ENCODE measurements at places on chromosomes 3 and 15. TPM values are rescaled to one million over a fixed set of nuclear protein-coding genes. Genes with fewer than 3 reads are reported as not detected.

DNA sequence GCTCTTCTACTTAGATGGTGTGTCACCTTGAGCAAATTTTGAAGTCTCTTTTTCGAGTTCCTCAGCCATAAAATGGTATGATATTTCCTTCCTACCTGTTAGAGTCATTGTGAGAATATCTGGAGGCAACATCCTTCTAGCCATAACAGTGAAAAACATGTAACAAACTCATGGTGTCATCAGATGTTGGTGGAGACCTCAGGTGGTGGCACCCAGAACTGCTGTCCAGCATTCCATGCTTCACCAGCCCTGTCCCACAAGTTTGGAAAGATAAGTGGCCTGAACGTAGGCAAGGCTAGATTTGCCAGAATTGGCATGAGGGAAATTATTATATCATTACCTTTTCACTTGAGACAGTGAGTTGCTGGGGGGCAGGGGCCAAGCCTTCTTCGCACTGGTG lies 30.4 kb downstream of the GASK1A start:
- no peak for DNase-seq

- no peak for DNase-seq
These were observed 61.6 kb upstream of the RYK start for GRCh38 chr3:134312072-134312872.

DNA sequence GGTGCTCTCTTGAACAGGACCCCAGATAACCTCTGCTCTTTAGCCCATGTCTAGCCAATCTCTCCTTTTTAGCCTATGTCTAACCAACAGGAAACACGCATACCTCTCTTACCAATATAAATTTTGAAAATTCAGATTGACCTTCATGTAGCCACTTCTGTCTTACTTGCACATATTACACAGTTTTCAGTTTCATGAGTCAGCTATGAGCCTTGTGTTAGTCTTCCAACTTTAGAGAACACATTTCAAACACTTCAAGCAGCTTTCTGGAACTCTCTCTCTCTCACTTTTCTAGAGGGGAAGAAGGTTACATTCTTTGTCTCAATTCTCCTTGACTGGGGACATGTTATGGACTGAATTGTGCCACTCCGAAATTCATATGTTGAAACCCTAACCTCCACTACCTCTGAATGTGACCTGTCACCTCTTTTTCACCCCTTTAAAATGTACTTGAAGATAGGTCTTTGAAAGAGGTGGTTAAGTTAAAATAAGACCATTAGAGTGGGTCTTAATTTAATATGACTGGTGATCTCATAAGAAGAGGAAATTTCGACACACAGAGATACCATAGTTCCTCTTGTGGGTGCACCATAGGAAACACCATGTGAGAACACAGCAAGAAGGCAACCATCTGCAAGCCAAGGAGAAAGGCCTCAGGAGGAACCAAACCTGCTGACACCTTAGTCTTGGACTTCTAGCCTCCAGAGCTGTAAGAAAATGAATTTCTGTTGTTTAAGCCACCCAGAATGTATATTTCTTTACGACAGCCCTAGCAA lies 480.3 kb upstream of the ALCAM start:
- no peak for DNase-seq

Gene DUOXA1
- total RNA-seq, result not detected

DNA sequence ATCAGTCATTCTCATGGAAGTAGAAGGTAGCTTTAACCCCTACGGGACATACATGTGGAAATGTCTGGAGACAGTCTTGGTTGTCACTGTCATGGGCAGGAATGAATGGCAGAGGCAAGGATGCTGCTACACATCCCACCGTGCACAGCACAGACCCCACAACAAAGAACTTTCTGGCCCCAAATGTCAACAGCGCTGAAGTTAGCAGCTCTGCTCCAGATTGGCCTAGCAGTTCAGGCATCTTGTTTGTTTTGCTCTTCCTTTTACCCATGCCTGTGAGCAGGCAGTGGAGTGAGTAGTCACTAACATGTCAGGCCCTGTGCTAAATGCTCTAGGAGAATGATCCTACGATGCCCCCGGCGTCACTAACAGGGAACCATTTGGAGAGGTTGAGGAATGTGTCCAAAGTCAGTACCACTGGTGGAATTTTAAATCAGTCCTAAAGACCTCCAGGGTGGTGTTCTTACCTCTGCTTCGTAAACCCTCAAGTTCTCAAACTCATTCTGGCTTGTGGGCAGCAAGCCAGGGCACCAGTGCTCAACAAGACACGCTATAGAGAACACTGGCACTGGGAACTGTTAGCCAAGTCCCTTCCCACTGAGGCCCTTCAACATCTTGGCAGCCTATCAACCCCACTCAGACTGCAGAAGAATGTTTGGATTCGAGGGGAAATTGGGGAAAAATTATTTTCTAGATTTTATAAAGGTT lies 142.2 kb downstream of the FOXP1 start:
- DNase-seq, result no peak

- no peak for DNase-seq
These were observed 12.2 kb upstream of the PIK3R4 start for GRCh38 chr3:130758624-130759369.

DNA sequence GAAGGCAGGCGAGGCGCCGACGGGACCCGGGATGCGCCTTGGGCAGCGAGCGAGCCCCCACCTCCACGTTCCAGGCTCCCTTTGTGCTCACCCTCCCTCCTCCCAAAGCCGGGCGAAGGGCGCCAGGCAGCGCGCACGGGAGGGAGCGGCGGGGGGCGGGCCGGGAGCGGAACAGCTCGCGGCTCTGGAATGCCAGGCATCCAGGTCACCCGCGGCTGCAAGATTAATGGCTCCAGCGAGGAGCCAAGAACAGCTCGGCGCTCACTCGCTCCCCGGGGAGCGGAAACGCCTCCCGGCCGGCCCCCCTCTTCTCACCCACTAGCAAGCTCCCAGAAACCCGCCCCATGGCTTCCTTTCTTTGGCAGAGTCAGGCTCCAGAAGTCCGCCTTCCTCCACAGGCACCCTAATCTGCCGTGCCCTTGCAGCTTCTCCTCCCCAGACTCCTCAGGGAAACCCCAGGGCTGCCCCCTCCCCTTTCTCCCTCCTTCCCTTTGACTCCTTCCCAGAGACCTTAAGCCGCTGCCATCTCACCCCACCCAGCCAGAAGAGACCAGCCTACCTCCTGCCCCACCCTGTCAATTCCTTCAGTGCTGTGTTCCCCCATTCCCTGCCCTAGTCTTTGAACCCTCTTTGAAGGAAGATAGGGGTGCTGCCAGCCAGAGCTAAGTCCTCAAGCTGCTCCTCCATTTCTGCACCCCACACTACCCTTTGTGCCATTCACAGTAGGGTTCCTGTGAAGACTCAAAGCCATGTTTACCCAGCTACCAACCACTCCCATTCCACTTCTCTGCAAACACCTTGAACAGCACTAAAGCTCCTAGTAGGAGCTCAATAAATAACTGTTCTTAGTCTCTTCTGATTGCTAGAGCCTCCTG lies 9.9 kb downstream of the AMOTL2 start:
- DNase-seq, result no peak

DNA sequence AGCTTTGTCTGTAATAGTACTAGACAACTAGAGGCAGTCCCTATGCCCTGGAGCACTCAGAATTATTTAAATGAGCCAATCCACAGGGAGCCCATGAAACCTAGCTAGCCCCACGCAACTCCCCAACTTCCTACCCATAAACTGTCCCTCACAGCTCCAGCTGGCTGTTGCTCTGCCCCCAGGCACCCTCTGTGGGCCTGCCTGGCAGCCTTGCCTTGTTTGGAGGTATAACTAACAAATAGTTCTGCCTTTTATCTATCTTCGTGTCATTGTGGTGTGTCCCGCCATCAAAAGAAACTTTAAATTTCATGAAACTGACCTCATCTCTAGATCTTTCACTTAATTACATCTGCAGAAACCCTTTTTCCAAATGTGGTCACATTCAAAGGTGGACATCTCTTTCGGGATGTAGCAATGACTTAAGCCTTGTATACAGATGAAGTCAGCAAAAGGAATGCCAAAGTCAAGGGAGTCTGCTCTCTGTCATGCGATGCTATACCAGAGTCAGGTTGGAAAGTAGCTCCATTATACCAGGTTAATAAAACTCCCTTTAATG lies 1.8 kb upstream of the RTP3 start:
- no peak for DNase-seq

Gene KCNMB2
- total RNA-seq, result not detected

DNA sequence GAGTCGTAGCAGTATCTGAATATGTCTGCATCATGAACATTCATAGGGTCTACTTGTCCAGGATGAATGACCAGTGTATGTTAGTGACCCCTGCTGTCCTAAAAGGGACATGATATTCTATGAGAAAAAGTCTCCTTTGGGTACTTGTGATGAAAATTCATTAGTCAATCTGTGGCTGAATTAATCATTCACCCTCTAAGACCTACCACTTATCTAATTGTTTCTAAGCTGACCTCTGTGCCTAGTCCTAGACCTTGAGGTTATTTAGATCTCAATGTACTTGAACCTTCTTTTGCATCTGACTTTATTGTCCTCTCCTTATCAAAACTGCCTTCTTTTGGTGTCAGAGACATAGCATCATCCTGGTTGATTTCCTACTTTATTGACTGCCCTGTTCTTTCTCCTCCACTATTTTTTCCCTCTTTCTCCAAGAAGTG lies 799.3 kb downstream of the DIPK2A start:
- DNase-seq, result no peak

GRCh38 chr3:188326968-188327367 lies 173.0 kb downstream of the LPP start:
- no peak for DNase-seq

GRCh38 chr15:79632457-79632856 lies 200.3 kb downstream of the MINAR1 start:
- no peak for DNase-seq

GRCh38 chr3:32421185-32421584 lies 29.5 kb downstream of the CMTM7 start:
- DNase-seq, result no peak

DNA sequence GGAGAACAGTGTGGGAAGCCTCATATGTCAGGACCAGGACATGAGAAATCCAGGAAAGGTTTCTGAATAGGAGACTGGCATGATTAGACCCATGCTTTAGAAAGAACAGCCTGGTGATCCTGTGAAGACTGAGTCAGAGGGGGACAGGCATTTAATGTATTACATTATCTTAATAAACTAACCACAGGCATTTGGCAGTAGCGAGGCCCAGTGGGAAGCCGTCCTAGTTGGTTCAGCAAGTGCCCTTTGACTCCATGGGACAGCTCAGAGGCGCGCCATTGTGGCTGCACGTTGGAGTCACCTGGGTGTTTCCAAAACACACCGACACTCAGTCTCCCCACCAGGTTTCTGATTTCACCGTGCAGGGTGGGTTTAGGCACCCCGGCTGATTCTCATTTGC lies 90.5 kb upstream of the DGKG start:
- DNase-seq, result no peak

DNA sequence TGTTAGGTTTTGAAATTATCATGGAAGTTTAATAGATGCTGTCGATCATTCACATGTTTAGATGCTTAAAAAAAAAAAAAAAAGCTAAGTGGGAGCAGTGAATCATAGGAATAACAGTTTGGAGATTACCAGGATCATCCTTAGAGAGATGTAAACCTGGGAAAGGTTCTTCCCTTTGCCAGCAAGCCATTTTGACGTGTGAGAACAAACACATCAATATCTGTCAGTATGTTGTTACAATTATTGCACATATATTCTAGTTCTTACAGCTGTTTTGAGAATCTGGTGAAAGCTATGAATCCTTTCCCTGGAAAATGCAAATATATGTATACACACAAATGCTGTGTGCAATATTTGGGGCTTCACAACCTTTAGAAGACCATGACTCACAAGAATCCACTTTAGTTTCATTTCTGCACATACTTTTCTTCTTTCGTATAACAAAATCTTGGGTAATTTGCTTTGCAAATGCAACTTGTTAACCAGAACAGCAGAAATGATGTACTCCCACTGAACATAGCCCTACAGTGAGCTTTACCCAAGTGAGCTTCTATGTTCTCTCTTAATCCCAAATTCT lies 12.0 kb downstream of the NFKBIZ start:
- DNase-seq, result no peak

Gene TMEM39A
- total RNA-seq, result 42.9 TPM

Gene LIPC
- total RNA-seq, result not detected

- no peak for DNase-seq
These were observed 556 bp downstream of the CHP1 start for GRCh38 chr15:41231422-41232226.

DNA sequence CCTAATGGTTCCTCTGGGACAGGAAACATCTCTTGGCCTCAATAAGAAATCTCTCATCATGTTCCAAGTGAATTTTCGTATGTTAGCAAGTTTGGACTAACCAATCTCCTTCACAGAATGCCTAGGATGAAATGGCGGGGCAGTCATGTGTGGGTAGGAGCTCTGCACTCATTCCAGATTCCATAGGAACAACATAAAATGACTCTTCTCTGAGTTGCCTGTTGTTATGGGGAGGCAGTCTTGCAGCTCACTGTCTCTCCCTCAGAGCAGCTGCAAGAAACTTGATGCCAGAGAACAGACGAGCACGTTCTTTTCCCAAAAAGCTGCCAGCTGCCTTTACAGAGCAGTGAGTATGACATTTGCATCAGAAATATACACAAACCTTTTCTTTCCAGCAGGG lies 34.1 kb downstream of the SPATA12 start:
- DNase-seq, result no peak

Gene MYO5C
- total RNA-seq, result 4.1 TPM

DNA sequence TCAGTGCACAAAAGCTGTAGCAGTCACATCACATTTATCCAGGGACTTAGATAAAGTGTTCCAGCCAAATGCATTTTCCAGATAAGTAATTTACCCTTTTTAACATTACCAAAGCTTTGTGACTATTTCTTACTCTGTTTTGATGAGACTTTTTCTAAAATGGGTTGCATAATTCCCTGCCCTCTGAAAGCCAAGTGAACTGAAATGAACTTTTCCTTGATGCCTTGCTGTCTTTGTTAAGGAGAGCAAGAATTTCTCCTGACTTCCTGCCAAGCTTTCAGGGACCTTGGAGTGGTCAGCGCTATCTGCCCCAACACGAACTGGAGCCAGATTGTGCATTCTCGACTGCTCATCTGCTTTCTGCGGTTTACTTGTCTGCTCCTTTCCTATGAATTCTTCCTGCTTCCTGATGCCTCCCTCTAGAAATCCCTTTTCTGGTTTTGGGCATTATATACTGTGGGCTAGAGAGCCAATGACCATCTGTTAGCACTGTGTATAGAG lies 34.8 kb downstream of the EIF4E3 start:
- DNase-seq, result no peak

Gene UBP1
- 94.0 TPM for total RNA-seq

- no peak for DNase-seq
These were observed 70.6 kb downstream of the BDH1 start for GRCh38 chr3:197485143-197485542.

GRCh38 chr3:127166501-127167065 lies 26.3 kb upstream of the PRR23E start:
- DNase-seq, result no peak

GRCh38 chr3:170622369-170623159 lies 36.7 kb upstream of the SLC7A14 start:
- no peak for DNase-seq

DNA sequence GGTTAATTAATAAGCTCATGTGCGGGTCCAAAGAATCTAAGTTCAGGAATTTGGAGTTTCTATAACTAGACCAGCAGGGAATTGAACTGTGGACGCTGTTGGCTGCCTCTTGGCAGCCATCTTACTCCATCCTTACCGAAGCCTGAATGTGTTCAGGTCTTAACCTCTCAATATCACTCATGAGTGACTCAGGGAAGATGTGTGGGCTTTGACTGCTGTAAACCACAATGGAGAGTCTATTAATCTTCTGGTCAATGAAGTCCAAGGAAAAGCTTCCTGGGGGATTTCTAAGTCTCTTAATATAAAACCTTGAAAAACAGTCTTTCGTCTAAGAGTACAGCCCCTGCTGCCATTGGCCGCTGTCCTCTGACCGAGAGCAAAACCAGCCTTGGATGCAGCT lies 46.7 kb upstream of the OXTR start:
- no peak for DNase-seq

- no peak for DNase-seq
These were observed 327.4 kb downstream of the SHQ1 start for GRCh38 chr3:72520690-72521308.

All from OCI-LY7 (cell line).